Smooth muscle cell of the umbilical artery (primary cell): ENCODE measurements at places on chromosomes 3 and 15. TPM values are rescaled to one million over a fixed set of nuclear protein-coding genes. Genes with fewer than 3 reads are reported as not detected.

The C15orf62 gene
- total RNA-seq: under 0.01 and 0.05 TPM in 2 replicates

The CP gene
- total RNA-seq: not detected in 2 replicates

The WDR72 gene
- total RNA-seq: not detected in 2 replicates

The DCP1A gene
- total RNA-seq: 10.7 and 13.8 TPM in 2 replicates

The PLD1 gene
- 22.4 and 39.2 TPM in 2 replicates for total RNA-seq
